OCI-LY7 (cell line): ENCODE measurements at places on chromosomes 2 and 18.

GRCh38 chr2:29487967-29488555 is 372.8 kb downstream of the CLIP4 start:
- no peak for DNase-seq

- no peak for DNase-seq
These were observed 42.6 kb downstream of the MCFD2 start for GRCh38 chr2:46872902-46873603.

DNA sequence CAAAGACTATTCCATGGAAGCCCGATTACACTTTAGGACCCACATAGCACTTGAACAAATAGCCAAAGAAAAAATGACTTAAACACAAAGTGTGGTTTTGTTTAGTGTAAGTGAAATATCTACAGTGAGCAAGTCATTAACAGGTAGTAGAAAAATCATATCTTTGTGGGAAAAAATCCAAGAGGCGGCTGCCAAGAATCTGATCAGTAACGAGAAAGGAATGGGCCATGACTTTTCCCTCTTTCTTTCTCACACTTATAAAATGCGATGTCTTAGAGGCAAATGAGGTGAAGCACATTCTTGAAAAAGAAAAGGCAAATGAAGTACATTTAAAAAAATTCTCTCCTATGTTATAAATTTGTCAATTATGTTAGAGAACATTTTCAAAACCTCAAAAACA is 12.9 kb upstream of the GEMIN6 start:
- no peak for DNase-seq

DNA sequence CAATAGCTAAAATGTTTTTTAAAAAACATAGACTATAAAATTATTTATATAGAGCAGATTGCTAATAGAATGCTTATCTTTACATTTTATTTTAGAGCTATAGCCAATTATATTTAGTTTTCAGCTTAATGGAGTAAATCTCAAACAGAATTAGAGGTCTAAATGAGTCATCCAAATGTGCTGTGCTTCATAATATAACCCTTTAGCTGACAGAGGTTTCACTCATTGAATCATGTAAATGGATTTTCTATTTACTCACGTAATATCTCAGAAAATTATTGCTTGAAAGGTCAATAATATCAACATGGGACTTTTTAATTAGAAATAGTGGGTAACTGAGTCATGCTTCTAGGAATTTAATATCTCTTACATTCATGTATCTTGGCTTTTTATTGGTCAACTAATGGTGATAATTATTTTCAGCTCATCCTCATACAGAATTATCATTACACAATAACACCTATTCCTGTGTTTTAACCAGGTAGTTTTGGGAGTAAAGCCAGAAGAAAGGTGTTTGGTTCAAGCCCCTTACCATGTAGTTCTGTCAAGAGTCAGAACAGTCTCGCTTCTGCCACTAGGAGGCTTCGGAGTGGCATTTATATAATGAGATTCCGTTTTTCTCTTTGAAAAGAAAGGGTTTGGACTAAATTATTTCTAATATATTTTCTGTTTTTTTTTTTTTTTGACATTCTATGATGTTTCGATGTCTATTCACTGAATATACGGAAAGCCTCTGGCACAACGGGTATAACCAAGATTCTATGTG is 217.6 kb downstream of the CDH7 start:
- no peak for DNase-seq

DNA sequence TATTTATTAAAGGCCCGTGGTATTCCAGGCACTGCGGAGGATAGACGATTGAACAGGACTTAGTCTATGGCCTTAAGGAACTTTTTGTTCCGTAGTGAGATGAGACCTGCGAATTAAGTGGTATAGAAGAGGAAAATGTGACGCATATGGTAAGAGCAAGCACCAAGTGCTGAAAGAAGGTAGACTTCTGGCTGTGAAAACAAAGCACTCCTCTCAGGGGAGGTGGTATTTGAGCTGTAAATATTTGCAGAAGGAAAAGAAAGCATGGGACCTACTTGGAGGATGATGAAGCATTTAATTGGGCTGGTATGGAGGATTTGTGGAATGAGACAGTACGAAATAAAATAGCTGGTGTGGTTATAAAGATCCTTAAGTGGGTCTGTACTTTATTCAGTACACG is 62.5 kb downstream of the GPR39 start:
- DNase-seq: no peak

GRCh38 chr18:76374330-76375281 is 120.4 kb downstream of the ZNF516 start:
- DNase-seq: no peak

GRCh38 chr2:119123389-119123788 is 35.2 kb downstream of the C1QL2 start:
- DNase-seq: no peak

DNA sequence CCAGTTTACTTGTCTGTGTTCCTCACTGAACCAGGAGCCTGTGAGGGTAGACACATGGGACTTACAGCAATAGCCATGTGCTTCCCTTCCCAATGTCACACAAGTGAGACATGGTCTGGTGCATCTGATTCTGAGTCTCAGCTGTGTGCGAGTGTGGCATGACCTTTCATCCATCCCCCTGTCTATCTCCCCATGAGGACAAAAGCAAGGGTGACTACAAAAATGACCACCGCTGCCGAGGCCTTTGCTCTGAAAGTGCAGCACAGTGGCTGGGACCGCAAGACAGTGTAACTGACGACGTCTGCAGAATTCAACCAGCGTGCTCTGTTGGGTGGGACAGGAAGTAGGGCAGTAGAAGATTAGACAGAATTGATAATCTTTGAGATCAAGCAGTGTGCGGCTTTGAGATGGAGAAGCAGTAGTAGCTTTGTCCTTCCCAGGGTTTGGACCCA is 50.5 kb downstream of the RAB31 start:
- no peak for DNase-seq

DNA sequence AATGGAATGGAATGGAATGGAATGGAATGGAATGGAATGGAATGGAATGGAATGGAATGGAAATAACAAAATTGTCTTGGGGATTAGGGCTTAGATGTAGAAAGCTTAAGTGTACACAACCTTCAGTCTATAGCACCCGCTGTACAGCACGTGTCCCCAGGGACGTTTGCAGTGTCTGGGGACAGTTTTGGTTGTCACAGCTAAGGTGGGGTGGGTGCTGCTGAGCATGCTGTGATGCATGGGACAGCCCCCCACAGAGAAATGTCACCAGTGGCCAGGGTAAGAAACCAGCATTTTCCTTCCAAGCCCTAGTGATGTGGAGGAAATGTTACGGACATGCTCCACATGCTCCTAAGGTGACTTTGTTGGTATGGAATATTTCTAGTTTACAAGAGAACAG is 70.8 kb downstream of the SH3RF3 start:
- no peak for DNase-seq

GRCh38 chr18:3595369-3596273 is 145.6 kb downstream of the TGIF1 start:
- peak; percentile 64 for DNase-seq

DNA sequence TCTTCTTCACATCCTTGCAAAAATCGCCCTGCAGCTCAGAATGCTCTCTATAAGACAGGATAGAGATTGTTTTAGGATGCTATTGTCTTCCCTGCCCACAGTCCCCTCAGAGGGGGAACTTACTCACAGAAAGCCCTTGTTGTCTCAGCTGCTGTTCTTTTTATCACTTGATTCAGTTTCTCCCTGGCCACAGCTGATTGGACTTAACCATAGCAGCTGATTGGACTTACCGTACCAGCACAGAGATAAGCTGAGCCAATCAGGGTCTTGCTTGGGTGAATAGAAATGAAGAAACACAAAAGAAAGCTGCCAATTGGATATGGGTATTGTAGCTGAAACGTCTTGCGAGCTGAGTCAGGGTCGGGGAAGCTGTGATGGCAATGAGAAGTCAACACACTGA is 194.2 kb upstream of the MEX3C start:
- no peak for DNase-seq

- no peak for DNase-seq
These were observed 765 bp upstream of the DIPK1C start for GRCh38 chr18:74457725-74458421.

DNA sequence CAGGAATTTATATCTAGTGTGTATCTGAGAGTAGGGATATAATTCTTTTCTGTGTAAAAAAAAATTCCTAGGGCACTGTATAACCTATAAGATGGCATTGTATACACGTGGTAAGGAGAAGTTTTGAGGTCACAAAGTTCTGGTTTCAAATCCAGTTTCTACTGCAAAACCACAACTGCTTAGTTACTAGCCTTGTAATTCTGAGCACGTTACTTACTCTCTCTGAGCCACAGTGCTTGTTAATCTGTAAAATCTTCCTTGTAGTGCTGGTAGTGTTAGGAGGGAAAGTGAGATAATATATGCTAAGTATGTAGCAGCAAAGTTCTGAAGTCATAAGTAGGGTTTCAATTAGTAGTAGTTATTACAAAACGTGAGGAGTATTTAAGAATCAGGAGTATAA is 175.4 kb downstream of the SATB2 start:
- no peak for DNase-seq

GRCh38 chr2:7280790-7281189 is 363.6 kb downstream of the RNF144A start:
- no peak for DNase-seq

DNA sequence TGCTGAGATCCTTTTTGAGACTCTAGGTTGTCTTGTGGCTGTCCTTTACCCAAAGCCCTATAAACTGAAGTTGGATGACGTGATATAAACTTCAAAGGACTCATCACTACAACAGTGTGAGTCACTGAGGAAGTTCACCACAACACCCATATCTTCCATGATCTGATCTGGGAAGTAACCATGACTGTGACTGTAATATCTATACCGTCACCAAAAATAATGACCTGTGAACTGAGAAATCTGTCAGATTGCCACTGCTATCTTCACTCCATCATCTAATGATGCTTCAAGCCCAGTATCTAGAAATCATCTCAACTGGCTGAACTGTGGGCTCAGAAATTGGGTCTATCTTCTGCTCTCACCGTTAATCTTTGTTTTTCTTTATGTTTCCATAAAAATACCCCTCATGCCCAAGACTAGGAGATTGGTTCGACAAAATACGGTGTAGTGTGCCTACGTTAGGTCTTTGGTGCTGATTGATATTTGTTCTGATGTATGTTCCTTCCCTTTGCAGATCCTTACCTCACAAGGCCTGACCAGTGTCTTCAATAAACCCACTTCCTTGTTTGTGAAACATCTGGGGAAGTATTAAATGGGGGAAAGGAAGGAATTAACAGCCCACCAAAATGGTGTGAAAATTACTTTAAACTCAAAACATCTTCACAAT is 78.2 kb downstream of the MYL12B start:
- no peak for DNase-seq

DNA sequence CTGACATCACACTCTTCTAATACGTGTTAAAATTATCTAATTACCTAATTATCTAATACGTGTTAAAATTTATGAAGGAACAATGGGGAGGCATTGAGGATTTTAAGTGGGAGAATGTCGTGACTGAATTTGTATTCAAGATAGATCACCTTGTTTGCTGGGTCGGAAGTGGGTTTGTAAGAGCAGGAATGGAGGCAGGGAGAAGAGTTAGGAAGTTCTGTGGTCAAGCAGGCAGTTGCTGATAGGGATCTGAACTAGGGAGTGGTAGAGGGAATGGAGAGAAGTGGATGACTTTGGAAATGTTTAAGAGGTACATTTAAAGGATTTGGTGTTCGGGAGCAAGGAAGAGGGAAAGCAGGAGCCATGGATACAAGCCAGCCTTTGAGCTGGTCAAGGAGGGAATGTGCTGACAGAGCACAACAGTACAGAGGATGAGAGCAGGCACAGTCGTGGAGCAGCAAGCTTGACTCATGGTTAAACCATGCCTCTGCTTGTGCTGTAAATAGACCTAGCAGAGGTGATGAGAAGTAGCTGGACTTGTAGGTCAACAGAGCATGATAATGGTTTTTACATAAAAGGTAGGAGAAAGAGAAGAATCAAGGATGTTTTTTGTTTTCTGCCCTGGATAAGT is 16.2 kb downstream of the IL18RAP start:
- no peak for DNase-seq

- DNase-seq: no peak
These were observed 51.9 kb upstream of the LYPD1 start for GRCh38 chr2:132721938-132722337.

DNA sequence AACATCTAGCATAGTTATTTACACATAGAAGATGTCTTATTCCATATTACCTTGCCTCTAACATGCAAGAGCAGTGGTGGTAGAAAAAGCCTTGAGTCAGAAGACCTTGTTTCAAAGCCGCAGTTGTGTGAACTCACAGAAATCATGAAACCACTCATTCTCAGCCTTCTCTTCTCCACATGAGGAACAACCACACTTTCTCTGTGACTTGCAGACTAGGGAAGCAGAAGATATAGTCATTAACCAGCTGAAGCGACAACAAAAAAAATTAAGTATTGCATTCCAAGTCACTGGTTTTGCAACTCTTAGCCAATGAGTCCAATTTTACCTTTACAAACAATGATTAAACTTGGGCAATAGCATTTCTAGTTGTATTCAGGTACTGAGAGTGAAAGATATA is 19.0 kb downstream of the TWSG1 start:
- no peak for DNase-seq

DNA sequence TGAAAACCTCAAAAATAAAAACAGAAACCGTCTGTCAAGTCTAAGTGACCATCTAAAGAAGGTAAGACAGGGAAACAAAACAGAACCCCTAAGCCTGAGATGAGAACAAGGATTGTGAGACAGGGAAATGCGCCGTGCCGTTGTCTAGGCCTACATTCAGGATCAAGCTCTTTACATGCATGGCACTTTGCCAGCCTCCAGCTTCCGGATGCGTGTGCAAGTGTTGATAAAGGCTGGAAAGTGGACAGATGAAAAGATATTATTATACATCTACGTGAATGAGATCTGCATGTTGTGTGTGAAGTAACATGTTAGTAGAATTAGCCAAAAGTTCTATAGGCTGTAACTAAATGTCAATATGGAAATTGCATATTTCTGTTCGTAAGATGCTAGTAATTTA is 28.6 kb upstream of the TMEM87B start:
- no peak for DNase-seq

- DNase-seq: peak; percentile 80
These were observed 52.8 kb downstream of the CLASP1 start for GRCh38 chr2:121596221-121597080.

GRCh38 chr2:86631846-86632485 is 8.3 kb upstream of the RNF103 start:
- DNase-seq: no peak

GRCh38 chr2:121790276-121790956 is 35.0 kb downstream of the TSN start:
- DNase-seq: no peak

- DNase-seq: no peak
These were observed 84.6 kb upstream of the CAB39 start for GRCh38 chr2:230627806-230628724.

DNA sequence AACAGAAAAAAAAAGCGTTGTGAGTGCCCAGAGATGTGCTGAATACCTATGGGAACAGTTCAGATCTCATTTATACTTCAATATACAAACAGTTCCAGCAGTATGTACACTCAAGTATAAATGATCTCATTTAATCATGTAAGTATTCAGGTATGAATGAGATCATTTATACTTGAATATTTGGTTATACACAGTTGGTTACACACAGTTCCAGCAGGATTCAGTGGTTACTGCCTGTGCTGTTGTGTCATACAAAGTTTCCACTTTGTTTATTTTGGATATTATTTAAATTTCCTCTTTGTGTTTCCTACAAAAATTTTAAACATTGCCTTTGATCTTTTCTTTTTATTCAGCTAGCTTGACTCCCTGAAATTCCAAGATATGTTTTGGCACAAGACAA is 293.5 kb upstream of the SLC39A10 start:
- no peak for DNase-seq

GRCh38 chr2:234773129-234773528 is 178.7 kb upstream of the SH3BP4 start:
- no peak for DNase-seq
